ENCODE measurements at places on chromosomes 7 and 10. TPM values are rescaled to one million over a fixed set of nuclear protein-coding genes. Genes with fewer than 3 reads are reported as not detected.
A peak's percentile ranks its signal among the peaks of the same experiment; 100 is the strongest.

GRCh38 chr7:45055594-45056219 lies 33.1 kb downstream of the NACAD start:
- no peak for DNase-seq

DNA sequence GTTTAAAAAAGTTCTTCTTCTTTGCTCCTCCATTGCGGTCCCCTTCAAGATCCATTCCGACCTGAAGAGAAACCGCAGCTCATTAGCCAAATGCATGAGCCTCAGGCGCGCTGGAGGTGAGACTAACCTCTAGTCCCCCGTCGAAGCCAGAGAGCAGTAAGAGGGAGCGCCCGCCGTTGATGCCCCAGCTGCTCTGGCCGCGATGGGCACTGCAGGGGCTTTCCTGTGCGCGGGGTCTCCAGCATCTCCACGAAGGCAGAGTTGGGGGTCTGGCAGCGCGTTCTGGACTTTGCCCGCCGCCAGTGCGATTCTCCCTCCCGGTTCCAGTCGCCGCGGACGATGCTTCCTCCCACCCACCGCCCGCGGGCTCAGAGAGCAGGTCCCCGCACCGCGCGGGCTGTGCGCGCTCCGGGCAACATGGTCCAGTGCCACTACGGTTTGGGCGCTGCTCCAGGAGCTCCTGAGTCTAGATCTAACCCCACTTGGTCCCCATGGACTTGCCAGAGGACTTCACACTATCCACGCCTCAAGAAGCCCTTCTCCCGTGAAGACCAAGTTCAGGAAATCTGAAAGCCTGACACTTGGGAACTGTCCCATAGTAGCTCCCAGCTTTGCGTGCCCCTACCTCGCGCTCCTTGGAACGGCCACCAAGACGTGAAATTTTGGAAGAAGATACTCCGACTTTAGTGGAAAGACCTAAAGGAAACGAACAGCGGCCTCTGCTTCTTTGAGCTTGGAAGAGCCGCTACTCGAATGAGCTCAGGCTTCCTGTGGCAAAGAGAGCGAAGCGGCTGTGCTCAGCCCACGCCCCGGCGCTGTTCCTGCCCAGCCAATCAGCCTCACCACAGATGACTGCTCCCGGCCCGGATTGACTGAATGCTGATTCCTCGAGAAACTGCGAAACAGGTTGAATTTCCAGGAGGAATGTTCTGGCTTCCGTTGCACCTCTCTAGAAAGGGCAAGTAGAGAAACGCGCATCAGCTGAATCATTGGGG lies at the start of gene ABCB1:
ABCB1 (minus strand) TSS at position 755 of the 995 bp plus-strand sequence; CDS start at position 55, 700 bp downstream.
- peak; percentile 40 for DNase-seq

GRCh38 chr7:41928781-41929180 lies 225.9 kb upstream of the INHBA start:
- no peak for DNase-seq

DNA sequence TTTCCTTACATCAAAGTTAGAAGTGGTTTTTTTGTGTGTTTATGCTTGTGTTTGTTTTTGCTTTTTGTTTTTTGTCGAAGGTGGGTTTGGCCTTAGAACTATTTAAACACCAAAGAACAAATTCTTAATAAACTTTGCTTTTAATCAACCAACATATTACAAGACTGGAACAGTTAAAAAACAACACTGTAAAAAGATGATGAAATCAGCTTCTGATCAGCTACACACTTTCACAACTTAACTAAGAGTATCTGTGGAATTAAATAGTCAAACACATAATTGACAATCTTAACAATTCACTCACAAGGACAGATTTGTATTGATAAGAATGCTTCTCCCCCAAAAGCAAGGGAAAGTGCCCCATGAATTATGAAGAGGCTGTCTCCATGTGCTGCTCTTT lies 58.8 kb downstream of the MRPL32 start:
- no peak for DNase-seq

DNA sequence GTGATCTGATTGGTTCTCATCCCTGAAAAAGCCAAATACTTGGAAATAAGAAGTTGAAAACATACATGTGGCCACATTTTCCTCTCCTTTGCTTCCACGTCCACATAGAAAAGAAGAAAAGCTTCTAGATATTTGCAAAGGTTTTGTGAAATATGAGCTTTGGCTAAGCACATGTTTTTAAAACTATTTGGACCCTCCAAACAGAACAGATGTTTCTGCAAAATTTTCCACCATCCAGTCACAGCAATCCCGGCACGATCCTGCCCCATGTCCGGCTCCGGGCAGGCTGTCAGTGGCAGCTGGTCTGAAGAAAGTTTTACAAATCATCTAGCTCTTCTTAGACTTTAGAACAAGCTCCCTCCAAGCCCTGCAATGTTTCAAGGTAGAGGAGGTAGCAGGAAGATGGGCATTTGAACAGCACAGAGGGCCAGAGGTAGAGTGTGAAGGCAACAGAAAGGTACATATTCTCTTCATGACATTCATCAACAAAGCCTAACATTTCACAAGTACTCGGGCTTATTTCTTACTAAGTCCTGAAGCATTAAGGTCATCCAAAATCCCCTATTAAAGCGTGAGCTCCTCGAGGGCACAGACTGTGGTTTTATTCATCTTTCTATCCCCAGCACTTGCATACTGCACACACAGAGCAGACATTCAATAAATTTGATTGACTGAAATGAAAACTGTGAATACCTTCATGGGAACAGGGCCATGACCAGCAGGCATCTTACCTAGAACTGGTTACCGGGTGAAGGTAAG lies 110.1 kb downstream of the JAZF1 start:
- DNase-seq, result no peak

DNA sequence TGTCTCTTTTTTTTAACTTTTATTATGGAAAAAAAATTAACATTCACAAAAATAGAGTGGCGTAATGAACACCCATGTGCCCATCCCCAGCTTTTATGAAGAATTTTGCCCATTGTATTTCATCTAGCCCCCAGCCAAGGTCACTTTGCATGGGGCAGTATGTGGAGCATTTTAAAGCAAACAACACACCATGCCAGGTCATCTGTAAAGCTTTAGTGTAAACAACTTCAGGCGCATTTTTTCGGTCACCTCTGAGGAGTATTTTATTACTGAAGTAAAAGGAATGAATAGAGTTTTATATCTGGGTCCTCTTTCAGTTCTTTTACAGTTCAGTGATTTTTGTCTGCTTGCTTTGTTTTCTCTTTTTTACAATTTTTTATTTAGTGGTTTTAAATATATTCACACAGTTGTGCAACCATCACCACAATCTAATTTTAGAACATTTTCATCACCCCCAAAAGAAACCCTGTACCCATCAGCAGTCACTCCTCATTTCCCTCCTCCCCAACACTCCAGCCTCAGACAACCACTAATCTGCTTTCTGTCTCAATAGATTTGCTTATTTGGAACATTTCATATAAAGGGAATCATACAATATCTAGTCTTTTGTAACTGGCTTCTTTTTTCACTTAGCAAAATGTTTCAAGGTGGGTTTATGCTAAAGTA lies 87.9 kb downstream of the SLC37A3 start:
- no peak for DNase-seq

DNA sequence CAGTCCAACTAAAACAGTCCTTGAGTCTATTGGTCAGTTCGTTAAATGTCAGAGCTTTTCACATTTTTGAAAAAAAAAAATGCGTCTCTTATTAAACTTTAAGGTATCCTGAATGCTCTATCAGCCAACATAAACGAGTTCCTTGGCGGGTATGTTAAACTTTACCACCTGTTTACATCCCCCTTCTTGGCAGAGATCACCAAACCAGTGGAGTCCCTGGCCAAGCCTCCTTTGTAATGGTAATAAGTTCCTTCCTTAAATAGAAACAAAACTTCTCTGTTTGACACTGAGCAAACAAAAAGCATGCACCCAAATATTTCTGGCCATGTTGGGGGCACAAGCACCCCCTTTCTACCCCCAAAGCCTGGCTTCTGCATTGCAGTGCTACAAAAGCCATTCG lies 3.2 kb downstream of the TRIL start:
- DNase-seq, result no peak

SLC13A4 gene
- not detected for total RNA-seq

NRBF2 gene
- total RNA-seq, result 13.9 TPM

FZD8 gene
- total RNA-seq, result 0.60 TPM

HKDC1 gene
- 0.80 TPM for total RNA-seq

PDE1C gene
- total RNA-seq, result not detected

Measured in naive thymus-derived CD8-positive, alpha-beta T cell (primary cell).